ENCODE measurements at places on chromosomes 7 and 10.

GRCh38 chr10:1600861-1601260 lies 136.5 kb downstream of the ADARB2 start:
- DNase-seq = no peak

DNA sequence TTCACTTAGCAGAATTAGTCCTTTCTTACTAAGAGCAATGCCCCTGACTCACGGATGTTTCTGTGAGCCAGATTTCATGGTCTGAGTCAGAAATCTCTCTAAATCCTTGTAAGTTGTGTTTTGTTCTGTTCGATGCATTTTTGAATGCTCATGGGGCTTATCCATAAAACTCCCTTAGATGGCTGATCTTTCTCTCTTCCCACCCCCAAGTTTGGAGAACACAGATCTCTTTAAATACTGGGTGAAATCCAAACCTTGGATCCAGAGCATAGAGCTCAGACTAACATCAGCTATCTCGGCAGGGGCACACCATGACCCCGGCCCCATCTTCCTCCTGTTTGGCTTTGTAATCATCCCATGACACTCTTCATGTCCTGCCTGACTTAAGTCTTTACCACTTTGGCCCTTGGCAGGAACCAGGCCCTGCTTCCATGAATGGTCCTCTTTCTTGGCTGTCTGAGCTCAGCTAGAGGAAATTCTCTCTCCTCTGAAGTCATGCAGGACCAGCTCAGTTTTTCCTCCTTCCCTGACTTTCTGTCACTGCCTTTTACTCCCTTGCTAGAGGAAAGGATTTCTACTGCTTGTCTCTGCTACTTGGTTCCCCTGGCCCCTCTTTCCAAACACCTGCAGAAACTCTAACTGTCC lies 120.4 kb upstream of the RAB11FIP2 start:
- DNase-seq = no peak

DNA sequence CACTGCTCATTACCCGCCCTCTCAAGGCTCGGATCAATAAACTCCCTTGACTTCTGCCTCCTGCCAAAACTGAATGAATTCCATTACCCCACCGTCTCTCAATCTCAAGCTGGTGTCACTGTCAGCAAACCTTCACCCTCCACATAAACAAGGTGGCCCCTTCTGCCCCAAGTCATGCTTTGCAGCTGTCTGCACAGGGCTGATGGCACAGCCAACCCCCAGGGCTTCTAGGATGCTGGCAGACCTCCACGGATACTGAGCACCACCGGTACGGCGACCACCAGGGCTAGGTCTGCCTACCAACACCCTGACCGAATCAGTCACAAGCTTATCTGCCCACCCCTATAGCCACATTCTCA lies 46.1 kb downstream of the PARD3 start:
- no peak for DNase-seq

DNA sequence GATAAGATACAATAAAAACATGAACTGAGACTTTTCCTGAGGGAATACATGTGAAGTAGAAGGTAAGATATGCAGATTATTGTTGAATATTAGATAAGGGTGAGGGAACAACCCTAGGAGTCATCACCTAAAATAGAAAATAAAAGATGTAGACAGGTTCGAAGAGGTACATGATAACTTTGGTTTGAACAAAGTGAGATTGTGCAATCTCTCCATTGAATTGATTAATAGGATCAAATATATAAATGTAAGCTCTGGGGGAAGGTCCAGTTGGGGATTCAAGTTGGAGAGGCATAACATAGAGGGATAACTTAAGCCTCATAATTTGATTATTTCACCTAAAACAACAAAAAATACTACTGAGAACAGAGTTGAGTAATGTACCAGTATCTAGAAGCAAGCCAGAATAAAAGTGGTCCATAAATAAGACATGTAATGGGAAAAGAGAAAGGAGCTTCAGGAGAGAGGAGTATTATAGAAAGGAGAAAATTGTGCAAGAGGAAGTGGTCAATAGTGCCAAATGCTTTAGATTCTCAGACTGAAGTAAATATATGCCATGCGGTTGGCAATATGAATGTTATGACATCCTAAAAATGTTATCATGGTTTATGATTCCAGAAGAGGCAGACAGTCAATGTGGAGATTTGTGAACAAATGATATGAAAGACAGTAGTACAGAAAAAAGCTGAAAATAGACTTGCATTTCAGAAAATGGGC lies 282.3 kb upstream of the CHRM2 start:
- no peak for DNase-seq

- DNase-seq = no peak
Observed at GRCh38 chr10:61847087-61847486, 54.4 kb upstream of the ARID5B start.

- no peak for DNase-seq
Observed at GRCh38 chr7:134888141-134888740, 98.1 kb upstream of the AGBL3 start.

DNA sequence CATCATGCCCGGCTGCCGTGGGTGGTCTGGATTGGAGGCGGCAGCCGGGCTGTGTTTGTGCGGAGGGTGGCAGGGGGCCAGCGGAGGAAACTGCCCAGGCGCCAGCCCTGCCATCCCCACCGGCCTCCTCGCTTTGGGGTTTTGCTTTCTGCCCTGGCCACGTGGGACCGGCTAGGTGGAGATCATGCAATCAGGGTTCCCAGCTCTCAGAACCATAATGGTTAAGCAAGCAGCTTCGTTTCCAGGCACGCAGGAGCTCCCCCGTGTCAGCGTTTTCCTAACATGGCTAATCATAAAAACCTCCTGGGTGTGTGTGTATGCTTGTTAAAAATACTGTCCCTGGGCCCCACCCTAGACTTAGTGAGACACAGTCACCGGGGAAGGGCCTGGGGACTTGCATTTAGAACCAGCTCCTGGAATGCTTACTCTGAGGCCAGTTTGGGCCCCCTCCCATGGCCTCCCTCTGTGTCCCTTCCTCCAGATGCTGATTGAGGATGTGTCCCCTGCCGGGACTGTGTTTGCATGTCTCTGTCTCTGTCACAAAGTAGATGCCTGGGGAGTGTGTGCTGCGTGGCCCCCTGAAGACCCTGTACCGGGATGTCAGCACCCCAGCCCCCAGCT lies 119.3 kb downstream of the CUX1 start:
- no peak for DNase-seq

DNA sequence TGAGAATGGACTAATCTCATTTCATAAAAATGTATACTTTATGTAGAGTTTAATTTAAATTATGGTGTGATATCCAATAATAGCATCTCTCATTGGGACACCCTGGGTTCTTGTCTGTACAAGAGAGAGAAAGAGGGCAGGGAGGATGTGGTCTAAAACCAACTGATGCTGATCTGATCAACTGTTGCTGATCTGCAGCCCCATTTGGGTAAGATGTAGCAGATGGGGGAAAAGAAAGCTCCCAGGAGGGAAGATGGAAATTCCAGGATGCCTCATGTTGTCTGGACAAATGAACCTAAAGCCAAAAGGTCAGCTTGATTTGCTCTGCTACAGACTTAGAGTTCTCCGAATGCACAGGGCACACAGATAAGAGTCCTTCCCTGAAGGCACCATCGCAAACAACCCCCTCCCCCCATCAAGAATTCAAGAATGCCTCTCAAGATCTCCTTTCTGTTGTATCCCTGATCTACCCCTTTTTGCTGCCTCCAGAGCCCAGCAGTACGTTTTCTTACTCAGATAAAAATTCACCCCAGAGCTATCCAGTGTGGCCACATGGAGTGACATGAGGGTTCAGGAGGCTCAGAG lies 171.4 kb upstream of the INHBA start:
- DNase-seq = no peak

GRCh38 chr10:71585564-71586290 lies 133.9 kb downstream of the C10orf105 start:
- DNase-seq = no peak

GRCh38 chr10:352476-353235 lies 217.4 kb downstream of the ZMYND11 start:
- no peak for DNase-seq

GRCh38 chr10:18044976-18045720 lies 93.4 kb downstream of the SLC39A12 start:
- DNase-seq = no peak

GRCh38 chr10:14309593-14309992 lies 21.1 kb downstream of the FRMD4A start:
- no peak for DNase-seq

DNA sequence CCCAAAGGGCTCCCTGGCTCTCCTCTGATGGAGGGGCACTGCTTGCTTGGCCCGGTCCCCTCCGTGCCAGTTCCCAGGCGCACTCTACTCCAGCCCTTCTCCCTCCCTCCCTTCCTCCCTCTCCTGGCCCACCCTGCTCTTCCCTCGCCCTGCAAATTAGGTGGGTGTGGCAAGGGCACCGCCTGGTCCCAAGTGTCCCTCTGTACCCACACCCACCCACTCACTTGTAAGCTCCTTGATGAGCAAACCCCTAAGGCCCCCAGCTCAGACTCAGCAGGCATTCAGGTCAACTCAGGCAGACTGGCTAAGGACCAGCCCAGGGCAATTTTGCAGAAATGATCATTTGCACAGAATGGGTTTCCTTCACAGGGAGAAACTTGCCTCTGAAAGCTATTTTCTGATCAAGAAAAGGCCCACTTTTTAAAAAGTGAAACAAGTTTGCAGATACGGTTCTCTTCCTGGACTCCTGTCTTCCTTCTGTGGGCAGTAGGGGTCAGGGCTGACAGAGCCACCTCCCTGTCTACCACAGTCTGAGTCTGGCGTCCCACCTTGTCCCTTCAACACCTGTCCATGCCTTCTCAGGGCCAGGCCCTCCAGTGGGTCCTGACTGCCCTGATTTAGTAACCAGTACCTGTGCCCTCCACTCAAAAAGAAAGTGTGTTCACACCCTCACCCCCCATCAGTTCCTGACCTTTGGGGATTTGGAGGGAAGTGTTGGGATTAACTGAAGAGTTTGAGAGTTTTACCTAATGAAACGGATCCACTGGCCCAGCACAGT lies 28.3 kb downstream of the C10orf71 start:
- DNase-seq = no peak

DNA sequence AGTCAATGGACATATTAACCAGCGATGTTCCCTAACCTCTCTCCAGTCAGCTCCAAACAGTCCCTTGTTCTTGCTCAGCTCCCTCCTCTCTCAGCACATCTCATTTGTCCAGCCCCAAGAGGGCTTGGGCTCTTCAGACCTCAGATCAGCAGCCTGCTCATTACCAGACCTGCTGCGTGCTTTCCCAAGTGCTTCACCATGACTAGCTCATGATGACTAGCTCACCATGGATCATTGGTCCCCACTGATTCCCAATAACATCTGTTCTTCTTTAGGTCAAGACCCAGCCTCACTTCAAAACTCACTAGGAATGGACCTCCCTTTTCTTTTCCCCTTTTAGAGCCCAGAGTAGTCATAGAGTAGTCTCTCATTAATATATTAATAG lies 121.9 kb downstream of the SLC16A9 start:
- DNase-seq = no peak

- no peak for DNase-seq
Observed at GRCh38 chr7:37113661-37114355, 334.9 kb downstream of the ELMO1 start.

Data from hematopoietic multipotent progenitor cell treated with erythropoietin and hydrocortisone succinate and interleukin-3 and kit ligand, for 17 days (in vitro differentiated cells).